Activated CD4-positive, alpha-beta T cell treated with anti-CD3 and anti-CD28 coated beads, Interleukin-2, amount 50 U/mL, for 1 hour (primary cell): ENCODE measurements at places on chromosomes 7 and 10.

DNA sequence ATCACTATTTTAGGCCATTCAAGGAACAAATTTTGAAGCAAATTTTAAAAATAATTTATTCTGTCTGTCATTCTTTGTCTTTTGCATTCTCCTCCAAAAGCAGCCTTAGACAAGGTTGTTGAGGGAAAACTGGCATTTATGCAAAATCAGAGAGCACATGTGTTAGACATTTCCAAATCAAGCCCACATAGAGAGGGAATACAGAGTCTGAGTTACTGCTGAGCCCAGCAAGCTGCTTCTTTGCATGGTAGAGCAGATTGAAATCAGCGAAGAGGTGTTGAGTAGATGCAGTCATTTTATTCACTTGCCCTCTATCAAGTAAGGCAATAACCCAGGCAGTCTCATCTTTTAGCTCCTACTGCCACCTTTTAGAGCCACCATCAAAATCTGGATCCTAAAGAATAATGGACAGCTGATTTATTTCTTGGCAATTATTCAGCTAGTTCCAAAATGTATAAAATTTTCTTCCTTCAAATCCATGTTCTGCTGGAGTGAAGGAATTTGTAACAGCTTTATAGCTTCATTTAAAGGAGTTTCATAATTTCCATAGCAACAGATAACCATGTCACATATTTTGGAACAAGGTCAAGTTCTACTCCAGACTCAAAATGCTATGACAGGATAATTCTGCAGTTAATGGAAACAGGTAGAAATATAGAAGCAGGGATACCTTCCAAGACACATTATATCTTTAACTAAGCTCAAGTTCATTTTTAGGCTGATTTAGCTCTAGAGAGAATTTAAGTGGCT, 7.3 kb upstream of the PCDH15 start:
- no peak for DNase-seq

- no peak for DNase-seq
These were observed 19.4 kb upstream of the BTBD16 start for GRCh38 chr10:122251459-122252255.

DNA sequence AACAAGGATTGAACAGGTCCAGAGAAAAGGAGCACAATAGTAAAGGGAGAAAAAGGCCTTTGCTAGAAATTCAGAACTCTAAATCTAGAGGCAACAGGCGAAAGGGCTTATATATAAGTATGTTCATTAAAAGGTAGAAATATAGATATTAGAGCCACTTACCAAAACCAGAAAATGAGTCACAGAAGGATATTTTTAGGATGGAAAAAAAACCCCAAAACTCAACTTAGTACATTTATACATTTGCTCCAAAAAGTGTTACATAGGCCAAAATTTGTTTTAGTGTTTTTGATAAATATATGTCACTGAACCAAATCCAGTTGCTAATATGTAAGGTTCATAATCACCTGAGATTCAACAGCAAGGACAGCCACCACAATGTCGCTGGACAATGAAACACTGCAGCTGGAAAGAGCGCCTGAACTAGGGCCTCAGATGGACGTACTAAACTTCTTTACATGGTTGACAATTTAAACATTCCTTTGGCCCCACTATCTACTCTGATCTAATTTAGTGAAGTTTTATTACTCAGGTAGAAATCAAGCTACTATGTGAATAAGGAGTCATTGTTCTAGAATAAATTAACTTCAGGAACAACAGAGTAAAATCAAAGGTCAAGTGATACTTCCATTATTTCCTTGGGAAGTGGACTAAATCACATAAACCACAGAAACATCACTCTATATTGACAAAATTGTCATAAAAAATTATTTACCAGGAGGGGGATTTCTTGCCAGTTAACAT, 10.9 kb downstream of the FAM3C start:
- no peak for DNase-seq

DNA sequence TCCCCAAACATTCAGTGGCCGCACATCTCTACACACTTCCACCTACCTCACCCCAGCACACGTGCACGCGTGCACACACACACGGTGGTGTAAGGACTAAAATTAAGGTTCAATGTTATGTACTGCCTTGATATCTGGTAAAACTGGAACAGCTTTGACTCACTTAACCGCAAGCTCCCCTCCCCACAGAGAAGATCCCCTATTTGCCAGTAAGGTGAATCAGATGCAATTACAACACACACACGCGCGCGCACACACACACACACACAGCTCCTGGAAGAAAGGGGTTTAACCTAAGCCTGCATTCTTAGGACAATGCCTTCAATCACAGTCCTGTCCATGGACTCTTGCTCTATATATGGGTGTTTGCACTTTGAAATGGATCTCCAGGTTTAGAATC, 25.5 kb upstream of the VPS41 start:
- DNase-seq, result no peak

- DNase-seq, result no peak
These were observed 97.6 kb downstream of the LYZL1 start for GRCh38 chr10:29386342-29386999.

GRCh38 chr7:12131122-12131521, 80.0 kb upstream of the TMEM106B start:
- no peak for DNase-seq

GRCh38 chr7:131325179-131325840, 2.4 kb upstream of the MKLN1 start:
- DNase-seq, result no peak

DNA sequence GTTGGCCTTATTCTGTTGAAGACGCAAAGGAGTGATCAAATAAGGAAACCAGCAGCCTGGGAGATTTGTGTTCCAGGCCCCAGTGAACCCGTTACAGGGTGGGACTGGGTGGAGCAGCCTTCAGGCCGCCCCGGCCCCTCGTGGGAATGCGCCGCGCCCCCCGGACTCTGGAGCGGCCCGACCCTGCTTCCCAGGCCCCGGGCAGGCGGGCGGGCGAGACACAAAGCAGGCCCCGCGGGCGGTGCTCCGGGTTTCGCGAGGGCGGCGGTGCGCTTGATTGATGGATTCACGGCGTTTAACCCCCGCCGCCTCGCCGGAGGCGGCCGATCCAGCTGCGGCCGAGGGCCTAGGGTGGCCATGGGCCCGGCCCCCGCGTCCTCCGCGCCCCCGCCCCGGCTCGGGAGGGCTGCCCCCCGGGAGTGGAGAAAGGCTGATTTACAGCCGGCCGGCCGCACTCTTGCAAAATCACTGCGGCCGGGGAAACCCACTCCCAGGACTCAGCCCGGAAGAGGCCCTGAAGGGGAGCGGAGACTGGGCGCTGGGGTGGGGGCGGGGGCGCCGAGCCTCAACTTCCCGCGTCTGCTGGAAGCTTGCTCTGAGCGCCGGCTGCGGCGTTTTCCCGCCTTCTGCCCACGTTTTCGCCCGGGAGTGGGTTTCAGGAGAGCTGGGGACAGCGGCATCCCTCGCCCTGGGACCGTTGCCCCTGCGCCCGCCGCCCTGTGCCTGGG, 299.6 kb upstream of the NFE2L3 start:
- DNase-seq, result no peak

DNA sequence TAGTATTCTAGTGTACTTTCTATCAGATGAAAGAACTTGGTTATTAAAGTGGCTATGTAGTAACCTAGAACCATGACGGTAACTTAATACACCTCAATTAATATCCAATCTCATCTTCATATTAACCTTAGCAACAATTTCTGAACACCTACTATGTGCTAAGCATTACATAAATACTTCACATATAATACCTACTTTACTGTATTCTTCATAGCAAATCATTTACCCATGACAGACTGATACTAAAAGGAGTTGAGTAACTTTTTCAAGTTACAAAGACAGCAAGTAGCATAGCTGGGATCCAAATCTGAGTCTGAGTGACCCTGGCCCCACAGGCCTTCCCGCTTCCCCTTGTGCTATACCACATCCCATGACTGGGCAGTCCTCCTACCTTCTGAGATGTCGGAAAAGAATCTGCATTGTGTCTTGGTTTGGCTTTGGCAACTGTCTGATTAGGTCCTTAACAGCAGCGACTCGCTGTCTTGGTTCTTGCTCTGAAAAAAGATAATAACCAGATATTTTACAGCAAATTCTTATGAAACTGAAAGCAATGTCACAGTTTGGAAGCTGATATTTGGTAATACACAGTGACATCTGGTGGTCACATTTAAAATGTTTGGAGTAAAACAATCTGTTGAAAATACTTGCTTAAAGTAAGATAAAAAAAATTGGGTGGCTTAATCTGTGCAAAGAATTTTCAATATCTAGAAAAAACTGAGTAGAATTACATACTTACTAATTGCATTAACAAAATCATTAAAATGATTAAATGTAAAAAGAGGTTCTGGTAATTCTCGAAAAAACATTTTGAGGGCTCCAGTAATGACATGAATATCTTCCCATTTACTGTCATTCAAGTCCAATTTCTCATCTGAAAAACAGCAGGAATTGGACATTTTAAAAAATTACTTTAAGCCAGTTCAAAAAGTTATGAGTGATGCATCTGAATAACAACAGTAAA, 120.1 kb downstream of the ARHGAP12 start:
- DNase-seq, result no peak

DNA sequence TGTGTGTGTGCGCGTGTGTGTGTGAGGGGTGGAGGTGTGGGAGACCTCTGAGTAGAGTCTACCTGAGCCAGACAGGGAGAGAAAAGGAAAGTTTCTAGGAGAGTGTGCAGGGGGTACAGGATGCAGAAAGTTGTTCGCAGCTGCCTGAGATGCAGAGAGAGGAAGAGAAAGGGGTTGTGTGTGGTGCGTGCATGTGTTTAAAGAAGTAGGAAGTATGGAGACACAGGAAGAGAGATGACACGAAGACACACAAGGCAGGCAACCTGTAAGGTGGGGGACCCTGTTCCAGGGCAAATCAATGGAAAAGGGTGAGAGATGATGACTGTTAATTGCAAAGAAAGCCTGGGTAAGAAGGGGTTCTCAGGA, 52.2 kb downstream of the C10orf105 start:
- DNase-seq, result no peak

DNA sequence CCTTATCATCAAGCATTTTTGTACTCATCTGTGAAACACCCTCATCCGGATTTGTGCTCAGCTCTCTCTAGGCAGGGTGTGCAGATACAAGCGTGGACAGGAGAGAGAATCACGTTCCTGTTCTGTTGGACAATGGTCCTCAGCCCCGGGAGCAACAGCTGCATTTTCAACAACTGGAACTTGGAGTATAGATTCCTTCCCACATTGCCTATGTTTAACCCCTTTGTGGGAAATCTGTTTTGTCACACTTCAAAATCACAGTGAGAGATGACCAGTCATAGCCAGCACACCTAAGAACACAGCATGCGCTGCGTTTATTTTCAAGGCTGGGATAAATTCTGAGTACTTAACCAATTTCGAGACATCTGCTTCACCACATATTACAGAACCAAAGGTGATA, 32.5 kb downstream of the MAP3K8 start:
- no peak for DNase-seq
